ENCODE measurements at places on chromosomes 6 and 20. TPM values are rescaled to one million over a fixed set of nuclear protein-coding genes. Genes with fewer than 3 reads are reported as not detected.

DNA sequence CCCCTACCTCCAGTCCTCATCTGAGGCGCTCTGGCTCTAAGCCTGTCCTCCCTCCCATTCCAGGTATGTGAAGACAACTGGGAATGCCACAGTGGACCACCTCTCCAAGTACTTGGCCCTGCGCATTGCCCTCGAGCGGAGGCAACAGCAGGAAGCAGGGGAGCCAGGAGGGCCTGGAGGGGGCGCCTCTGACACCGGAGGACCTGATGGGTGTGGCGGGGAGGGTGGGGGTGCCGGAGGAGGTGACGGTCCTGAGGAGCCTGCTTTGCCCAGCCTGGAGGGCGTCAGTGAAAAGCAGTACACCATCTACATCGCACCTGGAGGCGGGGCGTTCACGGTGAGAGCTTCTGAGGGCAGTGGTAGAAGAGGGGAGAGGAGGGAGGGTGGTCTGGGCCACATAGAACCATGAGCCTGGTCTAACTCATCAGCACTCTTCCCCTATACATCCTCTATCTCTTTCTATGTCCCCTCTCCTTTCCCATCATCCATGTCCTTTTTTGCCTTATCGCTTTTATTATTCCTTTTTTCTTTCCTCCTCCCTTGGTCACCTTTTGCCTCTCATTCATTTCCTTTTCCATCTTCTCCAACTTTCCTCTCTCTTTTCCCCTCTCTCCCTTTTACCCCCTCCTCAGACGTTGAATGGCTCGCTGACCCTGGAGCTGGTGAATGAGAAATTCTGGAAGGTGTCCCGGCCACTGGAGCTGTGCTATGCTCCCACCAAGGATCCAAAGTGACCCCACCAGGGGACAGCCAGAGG lies 3.5 kb downstream of the RING1 start:
- no peak overlapping the region for H3K4me3 ChIP-seq
- H3K27me3 ChIP-seq, result peaks cover 23% of the 10 kb centered on the region
- no peak for DNase-seq
- peaks cover 37% of the 10 kb centered on the region for H3K4me1 ChIP-seq
- H3K27ac ChIP-seq, result no peak overlapping the region
- H3K36me3 ChIP-seq, result peaks cover 10% of the 10 kb centered on the region

DNA sequence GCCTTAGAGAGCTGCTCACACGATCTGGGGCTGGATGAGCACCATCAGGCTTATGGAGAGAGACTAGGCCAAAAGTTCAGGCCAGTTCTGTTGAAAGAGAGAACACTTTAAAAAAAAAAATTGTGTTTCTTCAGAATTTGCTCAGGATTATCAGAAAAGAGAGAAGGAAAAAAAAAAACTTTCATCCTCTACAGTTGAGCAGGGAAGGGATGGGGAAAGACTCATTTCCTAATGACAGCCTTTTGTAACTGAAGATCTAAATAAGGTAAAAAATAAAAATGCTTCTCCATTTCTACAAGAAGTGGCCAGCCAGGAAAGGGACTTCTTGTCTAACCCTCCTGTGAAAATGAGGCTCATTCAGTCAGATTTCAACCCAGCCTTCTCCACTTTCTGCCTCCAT lies 134.8 kb downstream of the LY86 start:
- peaks cover 10% of the 10 kb centered on the region for H3K4me1 ChIP-seq
- H3K27me3 ChIP-seq, result peaks cover 13% of the 10 kb centered on the region
- no peaks in the 10 kb centered on the region for H3K36me3 ChIP-seq
- no peak for DNase-seq

DNA sequence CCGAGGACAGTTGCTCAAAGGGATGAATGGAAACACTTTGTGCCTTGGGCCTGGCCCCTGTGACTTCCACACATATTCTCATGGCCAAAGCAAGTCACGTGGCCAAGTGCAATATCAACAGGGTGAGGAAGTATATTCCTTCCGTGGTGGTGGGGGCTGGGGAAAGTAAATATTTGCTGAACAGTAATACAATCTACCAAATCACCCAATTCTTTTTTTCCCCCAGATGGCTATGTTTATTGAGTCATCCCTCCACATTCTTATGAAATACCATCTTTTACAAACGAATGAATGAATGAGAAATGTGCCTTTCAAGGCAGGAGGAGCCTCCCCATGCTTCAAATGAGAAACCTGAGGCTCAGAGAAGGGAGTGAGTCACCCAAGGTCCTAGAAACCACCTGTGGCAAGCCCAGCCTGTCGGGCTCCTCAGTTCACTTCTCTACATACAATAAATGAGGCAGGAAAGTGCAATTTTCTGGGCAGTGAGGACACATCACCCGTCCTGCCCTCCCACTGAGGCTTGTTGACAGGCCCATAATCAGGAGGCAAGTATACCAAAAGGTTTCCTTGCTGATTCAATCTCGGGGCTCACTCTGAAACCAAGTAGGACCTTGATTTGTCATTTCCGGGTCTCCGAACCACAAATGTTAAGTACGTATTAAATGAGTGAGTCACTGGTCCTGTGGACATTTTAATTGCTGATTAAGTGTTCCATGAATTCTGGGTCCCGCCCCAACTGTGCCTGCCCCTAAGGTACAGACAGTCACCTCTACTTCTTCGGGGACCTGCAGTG lies 25.3 kb upstream of the TOP1 start:
- no peaks in the 10 kb centered on the region for H3K36me3 ChIP-seq
- DNase-seq, result peak; percentile 66
- H3K4me3 ChIP-seq, result peak overlapping the region; percentile 45
- H3K4me1 ChIP-seq, result peaks cover 25% of the 10 kb centered on the region
- no peaks in the 10 kb centered on the region for H3K27me3 ChIP-seq

The RHAG gene
- not detected for total RNA-seq

The FAM209A gene
- total RNA-seq, result 5.8 TPM

DNA sequence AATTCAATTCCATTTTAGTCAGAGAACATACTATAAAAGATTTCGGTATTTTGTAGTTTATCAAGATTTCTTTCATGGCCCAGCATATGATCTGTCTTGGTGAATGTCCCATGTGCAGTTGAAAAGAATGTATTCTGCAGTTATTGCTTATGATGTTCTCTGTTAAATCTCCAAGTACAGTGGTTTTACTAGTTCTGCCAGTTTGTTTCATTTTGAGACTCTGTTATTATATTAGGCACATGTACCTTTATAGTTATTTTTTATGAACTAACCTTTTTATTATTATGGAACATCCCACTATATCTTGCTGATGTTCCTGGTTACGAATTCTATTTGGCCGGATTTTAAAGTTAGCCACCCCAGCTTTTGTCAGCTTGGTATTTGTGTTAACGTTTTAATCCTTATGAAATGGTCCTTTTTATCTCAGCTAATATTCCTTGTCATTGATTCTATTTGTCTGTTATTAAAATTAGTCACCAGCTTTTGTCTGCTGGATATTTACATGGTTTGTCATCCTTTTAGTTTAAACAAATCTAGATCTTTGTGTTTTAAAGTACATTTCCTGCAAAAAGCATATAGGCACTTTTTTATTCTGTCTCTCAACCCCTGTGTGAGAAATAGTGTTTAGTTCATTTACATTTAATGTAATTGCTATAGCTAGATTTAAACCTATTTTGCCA lies 48.9 kb downstream of the VTA1 start:
- H3K27ac ChIP-seq, result no peak overlapping the region
- H3K36me3 ChIP-seq, result peaks cover 15% of the 10 kb centered on the region
- no peaks in the 10 kb centered on the region for H3K27me3 ChIP-seq
- no peak overlapping the region for H3K4me3 ChIP-seq
- DNase-seq, result no peak
- H3K4me1 ChIP-seq, result peaks cover 21% of the 10 kb centered on the region

- H3K4me3 ChIP-seq, result peak overlapping the region; percentile 71
- peak overlapping the region; percentile 84 for H3K27ac ChIP-seq
- DNase-seq, result peak; percentile 74
- H3K27me3 ChIP-seq, result no peaks in the 10 kb centered on the region
- peaks cover 83% of the 10 kb centered on the region for H3K4me1 ChIP-seq
- H3K36me3 ChIP-seq, result no peaks in the 10 kb centered on the region
These were observed 58.6 kb downstream of the GFOD1 start for GRCh38 chr6:13428583-13429405.

DNA sequence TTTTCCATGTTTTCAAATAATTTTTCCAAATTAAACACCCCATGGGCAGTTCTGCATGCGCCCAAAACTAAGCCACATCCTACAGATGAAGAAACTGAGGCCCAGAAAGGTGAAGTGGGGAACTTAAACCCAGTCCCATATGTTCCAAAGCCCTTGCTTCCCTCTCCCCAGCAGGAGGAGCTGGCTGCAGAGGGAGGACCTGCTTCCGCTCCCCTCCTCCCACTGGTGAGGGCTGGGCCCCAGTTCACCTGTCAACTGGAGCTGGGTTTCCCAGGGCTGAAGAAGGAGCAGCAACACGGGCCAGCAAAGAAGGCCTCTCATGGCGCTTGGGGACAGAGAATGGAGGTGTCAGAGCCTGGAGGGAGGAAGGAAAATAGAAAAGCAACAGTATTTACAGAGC lies 1.4 kb upstream of the RBPJL start:
- peaks cover 21% of the 10 kb centered on the region for H3K4me1 ChIP-seq
- no peaks in the 10 kb centered on the region for H3K36me3 ChIP-seq
- H3K4me3 ChIP-seq, result no peak overlapping the region
- DNase-seq, result no peak
- peaks cover 23% of the 10 kb centered on the region for H3K27me3 ChIP-seq

The FHL5 gene
- total RNA-seq, result not detected

The NKX2-2 gene
- total RNA-seq, result not detected

DNA sequence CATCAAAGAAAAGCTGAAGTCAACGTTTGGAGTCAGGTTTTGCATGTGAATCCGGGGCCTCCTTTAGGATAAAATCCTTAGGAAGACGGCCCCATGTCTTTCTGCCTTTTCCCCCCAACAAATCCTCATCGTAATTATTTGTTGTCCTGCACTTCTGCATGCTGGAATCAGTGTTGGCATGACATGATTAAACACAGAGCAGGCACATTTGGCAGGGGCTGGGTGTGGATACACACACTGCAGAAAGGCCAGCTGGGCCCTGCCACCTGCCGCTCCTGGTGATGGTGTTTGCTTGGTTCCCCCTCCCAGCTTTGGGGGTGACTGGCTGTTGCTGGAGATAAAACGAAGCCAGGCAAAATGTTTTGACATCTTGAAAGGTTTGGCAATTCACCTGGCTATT lies 46.3 kb upstream of the FOXA2 start:
- no peak overlapping the region for H3K27ac ChIP-seq
- H3K27me3 ChIP-seq, result peaks cover 6% of the 10 kb centered on the region
- no peak for DNase-seq
- no peaks in the 10 kb centered on the region for H3K36me3 ChIP-seq
- no peaks in the 10 kb centered on the region for H3K4me1 ChIP-seq
- H3K4me3 ChIP-seq, result no peak overlapping the region

- H3K36me3 ChIP-seq, result no peaks in the 10 kb centered on the region
- no peak overlapping the region for H3K27ac ChIP-seq
- H3K4me3 ChIP-seq, result no peak overlapping the region
- H3K27me3 ChIP-seq, result no peaks in the 10 kb centered on the region
- H3K4me1 ChIP-seq, result peaks cover 24% of the 10 kb centered on the region
These were observed 312.3 kb downstream of the CDC5L start for GRCh38 chr6:44699851-44700250.

The PRR18 gene
- total RNA-seq, result not detected

DNA sequence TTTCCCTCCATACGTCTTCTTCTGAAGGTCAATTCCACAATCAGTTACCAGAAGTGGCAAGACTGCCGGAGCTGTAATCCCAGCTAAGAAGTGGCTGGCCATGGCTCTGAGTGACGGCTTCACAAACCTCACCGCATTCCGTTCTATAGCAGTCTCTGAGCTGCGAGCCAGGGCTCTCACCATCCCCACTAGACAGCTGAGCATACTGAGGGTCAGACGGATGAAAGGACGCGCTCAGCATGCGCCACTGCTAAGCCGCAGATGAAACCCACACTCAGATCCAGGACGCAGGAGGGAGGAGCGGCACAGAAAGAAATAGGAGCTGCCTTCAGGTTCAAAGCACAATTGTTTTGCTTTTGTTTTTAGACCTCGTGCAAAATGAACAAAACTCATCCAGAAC lies 97.9 kb downstream of the ANKRD60 start:
- no peaks in the 10 kb centered on the region for H3K4me1 ChIP-seq
- no peak overlapping the region for H3K4me3 ChIP-seq
- H3K27ac ChIP-seq, result no peak overlapping the region
- peaks cover 73% of the 10 kb centered on the region for H3K27me3 ChIP-seq
- no peak for DNase-seq

The HLA-DQA1 gene
- total RNA-seq, result 7.8 TPM

GRCh38 chr6:139230391-139230840 lies 61.4 kb downstream of the TXLNB start:
- no peak overlapping the region for H3K4me3 ChIP-seq
- no peaks in the 10 kb centered on the region for H3K4me1 ChIP-seq
- no peaks in the 10 kb centered on the region for H3K27me3 ChIP-seq
- H3K27ac ChIP-seq, result no peak overlapping the region

The SLC17A1 gene
- total RNA-seq, result not detected

GRCh38 chr6:139278190-139278589 lies 13.6 kb downstream of the TXLNB start:
- peaks cover 13% of the 10 kb centered on the region for H3K4me1 ChIP-seq
- H3K4me3 ChIP-seq, result no peak overlapping the region
- peak overlapping the region; percentile 91 for H3K27ac ChIP-seq

DNA sequence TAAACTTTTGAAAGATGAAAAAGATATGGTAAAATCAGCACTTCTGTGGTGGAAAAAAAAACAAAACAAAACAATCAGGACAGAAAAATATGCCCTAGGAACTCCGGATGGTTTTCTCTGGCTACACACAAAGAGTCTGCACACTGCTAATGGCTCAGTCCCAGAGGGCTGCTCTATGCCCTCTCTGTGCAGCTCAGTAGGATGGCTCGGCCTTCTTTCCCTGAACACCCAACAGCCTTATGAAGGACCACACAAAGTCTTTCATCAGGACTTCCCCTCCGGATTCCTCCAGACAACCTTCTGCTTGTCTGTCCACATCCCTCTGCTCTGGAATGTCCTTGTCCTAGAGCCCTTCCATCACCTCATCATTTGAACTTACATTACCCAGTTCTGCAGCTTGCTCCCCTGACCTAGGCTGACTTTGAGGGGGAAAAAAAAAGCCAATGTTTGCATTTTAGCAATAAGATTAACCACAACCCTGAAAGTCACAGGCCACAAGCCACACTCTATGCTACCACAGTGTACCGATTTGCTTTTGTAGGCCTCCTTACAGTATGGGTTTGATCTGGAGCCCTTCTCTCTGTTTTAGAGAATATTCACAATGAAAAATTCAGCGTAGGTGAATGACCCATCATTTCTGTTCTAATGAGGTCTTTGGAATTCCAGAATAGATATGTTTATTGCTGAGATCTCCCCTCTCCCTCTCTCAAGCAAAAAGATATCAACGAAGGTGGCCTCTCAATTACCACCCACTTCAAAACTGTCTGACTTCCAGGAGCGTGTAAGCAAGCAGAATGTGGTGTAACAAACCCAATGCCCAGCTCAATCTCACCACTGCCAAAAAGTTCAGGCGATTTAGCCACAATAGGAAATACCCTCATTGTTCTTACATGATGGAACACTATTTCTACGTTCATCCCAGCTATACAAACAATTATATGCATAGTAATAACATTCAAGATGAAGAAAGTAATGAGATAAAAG lies 164.0 kb downstream of the GMDS start:
- peak overlapping the region; percentile 11 for H3K27ac ChIP-seq
- H3K36me3 ChIP-seq, result peaks cover 18% of the 10 kb centered on the region
- peaks cover 23% of the 10 kb centered on the region for H3K4me1 ChIP-seq
- H3K27me3 ChIP-seq, result no peaks in the 10 kb centered on the region
